LHCN-M2 (cell line): ENCODE measurements at places on chromosomes 6 and 20. TPM values are rescaled to one million over a fixed set of nuclear protein-coding genes. Genes with fewer than 3 reads are reported as not detected.
A peak's percentile ranks its signal among the peaks of the same experiment; 100 is the strongest.

Gene DPPA5
- not detected in 2 replicates for total RNA-seq

Gene ZFAND3
- 14.7 and 19.9 TPM in 2 replicates for total RNA-seq

Gene FAM50B
- 8.5 and 13.6 TPM in 2 replicates for total RNA-seq

Gene EYA4
- total RNA-seq = 12.1 and 13.0 TPM in 2 replicates

Gene LPA
- total RNA-seq = not detected in 2 replicates

Gene ASIP
- not detected in 2 replicates for total RNA-seq

Gene EPB41L1
- 12.1 and 12.8 TPM in 2 replicates for total RNA-seq

Gene HMGCLL1
- total RNA-seq = not detected in 2 replicates

Gene OR11A1
- not detected in 2 replicates for total RNA-seq

Gene PAK5
- total RNA-seq = not detected in 2 replicates

Gene MBOAT1
- 3.3 and 3.8 TPM in 2 replicates for total RNA-seq

Gene FHL5
- not detected in 2 replicates for total RNA-seq

Gene CCN6
- total RNA-seq = not detected in 2 replicates

Gene SYNJ2
- 9.8 and 11.7 TPM in 2 replicates for total RNA-seq

DNA sequence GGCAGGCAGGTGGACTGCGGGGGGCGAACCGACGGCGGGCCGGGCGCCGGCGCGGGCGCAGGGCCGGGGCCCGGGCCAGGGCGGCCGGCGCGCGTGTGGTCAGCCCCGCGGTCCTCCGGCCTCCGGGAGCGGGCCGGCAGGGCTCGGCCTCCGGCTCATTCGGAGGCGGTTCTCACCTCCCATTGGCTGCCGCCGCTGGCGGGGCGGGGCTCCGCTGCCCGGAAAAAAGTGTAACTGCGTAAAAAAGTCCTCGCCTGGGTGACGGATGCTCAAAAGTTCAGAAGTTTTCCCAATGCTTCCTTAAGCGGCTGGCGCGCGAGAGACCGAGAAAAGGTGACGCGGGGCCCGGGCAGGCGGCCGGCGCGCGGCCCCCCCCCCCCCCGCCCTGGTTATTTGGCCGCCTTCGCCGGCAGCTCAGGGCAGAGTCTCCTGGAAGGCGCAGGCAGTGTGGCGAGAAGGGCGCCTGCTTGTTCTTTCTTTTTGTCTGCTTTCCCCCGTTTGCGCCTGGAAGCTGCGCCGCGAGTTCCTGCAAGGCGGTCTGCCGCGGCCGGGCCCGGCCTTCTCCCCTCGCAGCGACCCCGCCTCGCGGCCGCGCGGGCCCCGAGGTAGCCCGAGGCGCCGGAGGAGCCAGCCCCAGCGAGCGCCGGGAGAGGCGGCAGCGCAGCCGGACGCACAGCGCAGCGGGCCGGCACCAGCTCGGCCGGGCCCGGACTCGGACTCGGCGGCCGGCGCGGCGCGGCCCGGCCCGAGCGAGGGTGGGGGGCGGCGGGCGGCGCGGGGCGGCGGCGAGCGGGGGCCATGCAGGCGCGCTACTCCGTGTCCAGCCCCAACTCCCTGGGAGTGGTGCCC, at the start of gene FOXC1:
FOXC1 (plus strand) TSS at position 268 of the 849 bp plus-strand sequence; CDS start at position 799, 531 bp downstream.
- peak; percentile 85 for DNase-seq

DNA sequence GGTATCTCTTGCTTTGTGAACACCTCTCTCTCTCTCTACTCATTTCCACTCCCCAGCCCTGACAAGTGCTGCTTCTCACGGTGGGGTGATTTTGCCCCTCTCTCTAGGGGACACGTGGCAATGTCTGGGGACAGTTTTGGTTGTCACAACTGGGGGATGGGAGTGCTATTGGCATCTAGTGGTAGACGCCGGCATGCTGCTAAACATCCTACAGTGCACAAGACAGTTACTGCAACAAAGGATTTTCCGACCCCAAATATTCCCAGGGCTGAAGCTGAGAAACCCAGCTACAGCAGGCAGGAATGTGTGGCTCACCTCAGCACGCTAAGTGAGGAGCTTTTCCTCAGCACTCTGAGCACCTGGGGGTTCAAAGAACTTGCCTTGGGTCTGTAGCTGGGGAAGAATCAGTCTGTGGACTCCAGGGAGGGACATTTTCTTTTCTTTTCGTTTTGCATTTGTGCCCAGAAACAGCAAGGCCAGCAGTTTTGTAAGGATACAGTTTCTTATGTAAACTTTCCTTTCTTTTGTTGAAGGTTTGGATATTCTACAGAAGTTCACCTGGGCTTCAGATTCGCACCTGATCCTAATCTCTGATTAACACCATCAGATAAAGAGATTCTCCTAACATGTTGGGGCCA, 246.9 kb upstream of the ZFP64 start:
- DNase-seq = no peak

GRCh38 chr6:31652925-31653724, 664 bp upstream of the BAG6 start:
- DNase-seq = no peak

DNA sequence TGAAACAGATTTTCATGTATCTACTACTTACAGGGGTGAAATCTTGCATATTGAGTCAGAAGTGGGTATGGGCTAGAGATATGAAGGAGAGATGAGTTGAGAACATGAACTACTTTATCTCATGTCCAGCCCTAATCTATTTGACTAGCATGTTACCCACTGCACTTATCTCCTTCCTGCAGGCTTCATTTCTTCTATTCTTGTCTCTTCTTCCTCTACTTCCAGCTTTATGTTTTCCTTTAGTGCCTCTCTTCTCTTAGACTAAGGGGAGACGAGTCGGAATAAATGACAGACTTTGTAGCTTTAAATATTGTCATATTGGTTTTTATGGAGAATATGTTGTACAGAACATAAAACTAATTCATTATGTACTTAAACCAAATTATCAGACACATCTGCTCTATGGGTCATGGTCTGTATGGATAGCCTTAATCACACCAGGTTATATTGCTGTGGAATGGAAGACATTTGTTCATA, 5.3 kb downstream of the RAB32 start:
- DNase-seq = no peak

DNA sequence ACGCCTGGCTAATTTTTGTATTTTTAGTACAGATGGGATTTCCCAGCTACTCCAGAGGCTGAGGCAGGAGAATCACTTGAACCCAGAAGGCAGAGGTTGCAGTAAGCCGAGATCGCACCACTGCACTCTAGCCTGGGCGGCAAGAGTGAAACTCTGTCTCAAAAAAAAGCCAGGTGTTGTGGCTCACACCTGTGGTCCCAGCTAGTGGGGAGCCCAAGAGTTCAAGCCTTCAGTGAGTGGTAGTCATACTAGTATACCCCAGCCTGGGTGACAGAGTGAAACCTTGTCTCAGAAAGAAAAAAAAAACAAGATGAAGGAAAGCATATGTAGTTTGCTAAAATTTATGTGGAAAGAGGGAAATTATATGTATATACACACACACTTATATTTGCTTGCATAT, 20.0 kb upstream of the POU5F1 start:
- no peak for DNase-seq

GRCh38 chr6:36853325-36853724, 14.1 kb upstream of the CPNE5 start:
- peak; percentile 86 for DNase-seq

DNA sequence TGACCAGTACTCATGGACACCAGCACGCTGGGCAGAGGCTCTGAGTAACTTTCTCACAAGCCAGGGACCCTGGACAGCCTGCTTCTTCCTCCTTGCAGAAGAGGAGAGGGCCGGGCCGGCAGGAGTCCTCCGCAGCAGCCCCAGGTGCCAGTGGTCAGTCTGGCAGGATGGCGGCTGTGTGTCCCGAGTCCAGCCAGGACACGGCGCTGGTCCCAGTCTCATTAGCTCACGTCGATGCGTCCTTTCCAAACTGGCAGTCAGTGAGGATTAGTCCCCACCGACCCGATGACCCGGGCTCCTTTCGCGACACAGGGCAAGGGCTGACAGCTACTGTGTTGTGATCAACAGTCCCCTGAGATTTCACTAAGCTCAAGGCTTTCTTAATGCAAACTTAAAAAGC, 267.0 kb downstream of the TAF4 start:
- no peak for DNase-seq

GRCh38 chr6:90654166-90654565, 67.3 kb upstream of the MAP3K7 start:
- DNase-seq = no peak

DNA sequence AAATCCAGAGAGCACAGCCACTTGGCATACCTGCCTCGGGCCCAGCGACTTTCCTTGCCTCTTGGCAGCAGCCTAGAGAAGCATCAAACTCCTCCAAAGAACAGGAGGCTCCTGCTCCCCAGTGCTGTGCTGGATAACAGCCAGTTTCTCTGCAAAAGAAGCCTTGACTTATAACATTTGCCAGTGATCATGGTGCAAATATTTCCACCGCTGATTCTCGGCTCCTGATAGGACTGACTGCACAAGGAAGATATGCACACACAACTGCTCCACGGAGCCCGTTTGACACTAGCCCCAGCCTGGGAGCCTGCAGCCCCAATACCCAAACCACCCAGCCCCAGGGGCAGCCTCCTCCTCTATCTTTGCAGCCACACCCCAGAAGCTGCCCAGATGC, 17.5 kb downstream of the ACSS1 start:
- peak; percentile 66 for DNase-seq

- no peak for DNase-seq
Measured at GRCh38 chr6:39664173-39664572, 61.0 kb downstream of the KIF6 start.

DNA sequence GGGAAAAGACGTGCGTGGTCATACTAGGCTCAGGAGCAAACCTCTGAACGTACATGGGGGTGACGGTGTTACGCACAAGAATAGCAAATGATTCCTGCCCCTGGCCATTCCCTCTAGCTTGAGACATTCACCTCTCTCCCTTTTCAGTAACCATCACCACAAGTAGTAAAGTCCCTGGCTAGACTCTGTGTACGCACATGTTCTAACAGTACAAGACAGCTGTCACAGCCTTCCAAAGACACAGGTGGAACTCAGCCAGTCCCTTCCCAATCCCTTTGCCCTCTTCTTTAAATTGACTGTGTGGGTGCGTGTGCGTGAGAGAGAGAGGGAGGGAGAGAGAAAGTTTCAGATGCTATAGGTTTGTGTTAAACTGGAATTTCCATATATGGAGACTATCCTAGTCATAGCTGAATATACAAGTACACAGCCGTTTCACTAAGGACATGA, 67.3 kb downstream of the LY86 start:
- no peak for DNase-seq

- no peak for DNase-seq
Measured at GRCh38 chr20:8581446-8582183, 449.5 kb downstream of the PLCB1 start.

GRCh38 chr6:133568970-133569889, 319.7 kb upstream of the TCF21 start:
- DNase-seq = peak; percentile 94

- no peak for DNase-seq
Measured at GRCh38 chr20:1323830-1324597, 4.9 kb downstream of the SDCBP2 start.

DNA sequence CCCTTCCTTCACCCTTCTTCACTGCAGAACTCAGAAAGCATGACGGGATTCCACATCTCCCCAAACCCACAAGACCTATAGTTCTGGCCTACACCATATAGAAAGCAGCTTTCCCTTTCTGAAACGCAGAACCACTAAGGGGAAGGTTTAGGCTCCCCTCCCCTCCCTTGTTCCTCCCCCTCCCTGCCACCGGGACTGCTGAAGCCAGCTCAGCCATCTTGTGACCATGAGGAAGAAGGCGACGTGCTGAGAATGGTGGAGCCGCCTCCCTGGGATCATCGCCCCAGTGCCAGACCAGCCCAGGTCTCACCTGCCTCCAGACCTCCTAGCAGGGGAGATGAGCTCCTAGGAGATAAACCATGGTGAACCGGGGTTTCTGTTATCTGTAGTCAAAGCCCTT, 19.6 kb downstream of the SERPINB6 start:
- no peak for DNase-seq

DNA sequence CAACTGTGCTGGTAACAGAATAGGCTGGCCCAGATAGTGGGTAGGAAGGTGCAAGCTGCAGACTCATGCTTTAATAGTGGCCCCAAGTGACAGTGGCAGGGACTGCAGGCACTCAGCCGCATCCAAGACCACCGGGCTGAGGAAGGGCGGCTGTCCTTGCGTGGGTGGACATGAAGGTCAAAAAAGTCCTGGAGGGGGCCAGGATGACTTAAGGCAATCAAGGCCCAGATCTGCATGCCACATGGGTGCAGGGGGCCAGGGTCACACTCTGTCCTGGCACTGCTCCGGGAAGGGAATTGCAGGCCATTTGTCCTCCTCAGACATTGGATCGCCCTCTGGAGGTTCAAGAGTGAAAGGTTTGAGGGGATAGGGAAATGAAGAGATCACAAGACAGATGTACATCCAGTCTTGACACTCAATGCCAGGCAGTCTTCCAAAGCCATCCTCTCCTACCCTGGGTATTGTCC, 10.4 kb upstream of the VNN2 start:
- DNase-seq = peak; percentile 34

GRCh38 chr6:71396410-71396801, 107.8 kb downstream of the OGFRL1 start:
- no peak for DNase-seq

- no peak for DNase-seq
Measured at GRCh38 chr6:47917811-47918210, 136.0 kb downstream of the OPN5 start.

- no peak for DNase-seq
Measured at GRCh38 chr6:150304429-150304828, 64.4 kb upstream of the IYD start.

DNA sequence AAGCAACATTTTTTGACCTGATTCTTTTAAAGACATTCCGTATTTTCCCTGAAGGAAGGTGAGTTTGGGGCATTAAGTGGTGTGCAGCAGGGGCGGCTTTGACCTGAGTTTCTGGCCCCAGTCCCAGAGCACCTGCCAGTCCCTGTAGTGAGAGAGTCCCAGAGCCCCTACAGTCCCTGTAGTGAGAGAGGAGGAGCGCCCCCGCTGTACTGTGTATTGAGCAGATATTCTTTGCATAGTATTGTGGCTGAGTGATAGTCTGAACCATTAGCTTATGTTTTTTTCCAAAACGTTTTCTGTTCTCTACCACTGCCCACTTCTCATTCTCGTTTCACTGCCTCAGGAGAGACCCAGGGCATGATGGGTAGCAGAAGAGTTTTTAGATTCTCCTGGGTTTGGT, 17.2 kb upstream of the SH3BGRL2 start:
- no peak for DNase-seq

DNA sequence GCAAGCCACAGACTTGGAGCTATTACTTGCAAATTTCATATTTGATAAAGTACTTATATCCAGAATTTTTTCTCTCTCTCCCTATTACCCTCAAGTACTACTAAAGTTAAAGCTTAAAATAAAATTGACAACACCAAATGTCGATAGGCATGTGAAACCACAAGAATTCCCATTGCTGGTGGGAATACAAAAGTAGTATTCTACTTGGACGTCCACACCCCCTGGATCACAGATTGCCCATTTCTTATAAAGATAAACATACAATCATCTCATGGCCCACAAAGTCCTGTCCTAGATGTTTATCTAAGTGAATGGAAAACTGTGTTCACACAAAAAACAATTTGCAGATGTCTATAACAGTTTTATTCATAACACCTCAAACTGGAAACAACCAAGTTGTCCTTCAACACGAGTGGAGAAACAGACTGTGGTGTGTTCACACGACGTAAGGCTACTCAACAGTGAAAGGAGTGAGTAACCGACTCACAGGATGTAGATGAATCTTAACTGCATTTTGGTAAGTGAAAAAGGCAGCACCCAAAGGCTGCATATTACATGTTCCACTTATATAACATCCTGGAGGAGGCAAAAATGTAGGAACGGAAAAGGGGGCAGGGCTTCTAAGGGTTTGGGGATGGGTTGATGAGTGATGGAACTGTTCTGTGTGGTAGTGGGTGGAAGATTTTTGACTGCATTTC, 297.4 kb downstream of the THBS2 start:
- peak; percentile 67 for DNase-seq
